ENCODE measurements at places on chromosomes 2 and 18.

DNA sequence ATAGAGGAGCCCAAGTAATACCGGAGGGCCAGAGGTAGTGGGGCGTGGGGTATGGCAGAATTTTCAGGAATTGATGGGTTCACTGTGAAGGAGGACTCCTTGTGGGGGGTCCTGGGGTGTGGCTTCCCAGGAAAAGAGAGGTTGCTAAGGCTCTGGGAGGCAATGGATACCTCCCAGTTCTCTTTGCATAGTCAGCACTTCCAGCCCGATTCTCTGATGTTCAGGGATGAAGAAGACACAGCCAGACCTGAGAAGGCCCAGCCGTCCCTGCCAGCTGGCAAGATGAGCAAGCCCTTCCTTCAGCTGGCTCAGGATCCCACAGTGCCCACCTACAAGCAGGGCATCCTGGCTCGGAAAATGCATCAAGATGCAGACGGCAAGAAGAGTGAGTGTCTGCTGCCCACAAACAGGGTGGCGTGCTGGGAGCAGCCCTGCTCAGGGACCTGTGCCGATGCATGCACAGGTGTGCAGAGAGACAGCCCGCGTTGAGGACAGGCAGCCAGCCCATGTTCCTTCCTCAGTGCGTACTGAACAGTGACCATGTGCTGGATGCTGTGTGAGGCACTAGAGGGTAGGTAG lies 22.2 kb downstream of the PSD4 start:
- no peak for DNase-seq

DNA sequence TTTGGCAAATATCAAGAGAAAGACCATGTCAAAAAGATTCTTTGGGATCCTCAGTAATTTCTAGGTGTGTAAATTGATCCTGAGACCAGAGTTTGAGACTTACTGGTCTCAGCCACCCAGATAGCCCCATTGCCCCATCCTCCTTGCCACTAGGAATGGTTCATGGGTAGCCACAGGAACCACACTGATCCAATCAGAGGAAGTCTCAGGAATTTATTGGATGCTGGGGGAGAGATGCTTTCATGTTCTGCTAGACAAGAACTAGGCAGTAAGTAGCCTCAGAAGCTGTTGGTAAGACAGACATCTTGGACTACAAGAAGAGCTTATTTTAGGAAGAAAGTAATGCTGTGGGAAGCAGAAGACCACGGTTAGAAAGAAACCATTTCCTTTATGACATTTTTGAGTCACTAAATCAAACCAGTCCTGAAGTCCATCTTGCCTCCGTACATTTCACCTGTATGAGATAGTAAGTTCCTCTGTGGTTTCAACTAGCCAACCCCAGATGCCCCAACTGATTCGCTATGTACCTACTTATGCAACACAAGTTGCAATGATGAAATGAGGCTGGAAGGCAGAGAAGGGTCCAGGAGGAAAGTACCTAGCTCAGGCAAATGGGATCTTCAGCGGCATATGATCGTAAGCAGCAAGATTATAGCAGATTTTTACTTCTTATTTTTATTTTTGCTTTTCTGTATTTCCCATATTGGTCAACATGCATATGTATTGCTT lies 3.6 kb upstream of the ST3GAL5 start:
- DNase-seq, result no peak

DNA sequence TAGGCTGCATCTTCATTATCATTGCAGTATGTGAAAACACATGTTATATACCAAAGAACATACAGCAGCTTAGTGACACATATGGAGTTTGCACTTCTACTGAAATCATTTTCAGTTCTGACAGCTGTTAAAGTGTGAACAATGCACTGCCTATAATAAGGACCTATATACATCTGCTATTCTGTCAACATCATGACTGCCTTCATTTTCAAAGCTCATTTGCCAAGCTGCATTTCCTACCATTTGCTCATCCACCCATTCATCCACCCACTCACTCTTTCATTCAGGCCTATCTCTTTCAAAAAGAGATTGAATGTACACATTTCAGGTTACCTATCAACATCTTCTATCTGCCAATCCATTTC lies 81.7 kb upstream of the STK17B start:
- DNase-seq, result no peak

GRCh38 chr2:127208313-127208712 lies 11.8 kb downstream of the CYP27C1 start:
- no peak for DNase-seq

DNA sequence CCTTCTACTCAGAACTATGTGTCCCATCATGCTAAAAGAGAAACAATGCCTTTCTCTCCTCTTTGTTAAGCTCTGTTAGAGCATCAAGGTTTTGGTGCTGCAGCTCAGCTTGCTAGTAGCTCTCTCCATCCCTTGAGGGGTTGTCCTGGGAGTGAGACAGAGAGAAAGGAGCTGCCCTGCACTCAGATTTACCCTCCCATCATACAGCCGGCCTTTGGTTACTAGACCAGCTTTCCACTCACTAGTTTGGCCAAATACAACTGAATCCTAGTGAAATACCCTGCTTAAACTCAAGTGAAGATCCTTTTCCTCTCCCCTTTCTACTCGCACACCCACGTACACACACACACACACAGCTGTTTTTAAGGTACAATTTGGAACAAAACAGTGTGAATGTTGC lies 2.3 kb upstream of the CHN1 start:
- no peak for DNase-seq

- no peak for DNase-seq
These were observed 10.4 kb upstream of the EN1 start for GRCh38 chr2:118857677-118858484.

DNA sequence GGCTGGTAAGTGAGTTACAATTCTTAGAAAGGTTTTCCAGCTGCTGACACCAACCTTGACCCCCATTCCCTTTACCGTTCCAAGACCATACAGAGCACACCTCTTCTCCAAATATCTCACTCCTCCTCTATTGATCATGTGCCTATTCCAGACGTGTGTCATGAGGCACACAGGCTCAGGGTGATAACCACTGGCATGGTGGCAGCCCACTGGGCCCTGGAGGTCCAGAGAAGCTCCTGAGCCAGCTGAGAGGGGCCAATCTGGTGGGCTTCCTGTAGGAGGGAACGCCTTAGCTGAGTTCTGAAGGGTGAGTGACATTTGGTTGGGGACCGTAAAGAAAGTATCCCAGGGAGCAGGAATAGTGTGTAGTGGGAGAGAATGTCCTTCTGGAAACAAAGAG lies 28.3 kb downstream of the ZAP70 start:
- no peak for DNase-seq
